ENCODE measurements at places on chromosomes 3 and 15. TPM values are rescaled to one million over a fixed set of nuclear protein-coding genes. Genes with fewer than 3 reads are reported as not detected.

Gene HIGD2B
- not detected for total RNA-seq

Gene EFCAB12
- total RNA-seq: 0.82 TPM

Gene GOLGA8M
- total RNA-seq: 0.10 TPM

Gene EIF4E3
- 1.6 TPM for total RNA-seq

Gene ROPN1
- total RNA-seq: not detected

Gene ZPLD1
- 0.08 TPM for total RNA-seq

Gene STT3B
- total RNA-seq: 71.2 TPM

Gene FBXO40
- total RNA-seq: not detected

Gene LPP
- 8.5 TPM for total RNA-seq

Gene FHIT
- 0.40 TPM for total RNA-seq

Gene ARHGAP11A
- total RNA-seq: 75.8 TPM

Gene TRANK1
- total RNA-seq: 1.8 TPM

Gene CCR2
- total RNA-seq: not detected

Gene ANKRD34C
- not detected for total RNA-seq

Gene HTR3E
- total RNA-seq: not detected

Gene LRRC31
- not detected for total RNA-seq

Gene ALPK3
- 0.11 TPM for total RNA-seq

Gene DUOX1
- total RNA-seq: not detected

Gene PAK2
- total RNA-seq: 41.3 TPM

Gene DHFR2
- 2.7 TPM for total RNA-seq

Gene SLC12A1
- not detected for total RNA-seq

Gene CCDC13
- 0.48 TPM for total RNA-seq

Gene WDR93
- total RNA-seq: 0.15 TPM

Gene KCNMB3
- 1.3 TPM for total RNA-seq

Gene TMEM45A
- 2.4 TPM for total RNA-seq

Gene ACKR4
- not detected for total RNA-seq
